ENCODE measurements at places on chromosomes 2 and 18.

- no peak for DNase-seq
Observed at GRCh38 chr2:237254369-237254861, 159.5 kb downstream of the COL6A3 start.

GRCh38 chr2:48566592-48567310, 36.8 kb downstream of the STON1 start:
- DNase-seq = peak; percentile 13

DNA sequence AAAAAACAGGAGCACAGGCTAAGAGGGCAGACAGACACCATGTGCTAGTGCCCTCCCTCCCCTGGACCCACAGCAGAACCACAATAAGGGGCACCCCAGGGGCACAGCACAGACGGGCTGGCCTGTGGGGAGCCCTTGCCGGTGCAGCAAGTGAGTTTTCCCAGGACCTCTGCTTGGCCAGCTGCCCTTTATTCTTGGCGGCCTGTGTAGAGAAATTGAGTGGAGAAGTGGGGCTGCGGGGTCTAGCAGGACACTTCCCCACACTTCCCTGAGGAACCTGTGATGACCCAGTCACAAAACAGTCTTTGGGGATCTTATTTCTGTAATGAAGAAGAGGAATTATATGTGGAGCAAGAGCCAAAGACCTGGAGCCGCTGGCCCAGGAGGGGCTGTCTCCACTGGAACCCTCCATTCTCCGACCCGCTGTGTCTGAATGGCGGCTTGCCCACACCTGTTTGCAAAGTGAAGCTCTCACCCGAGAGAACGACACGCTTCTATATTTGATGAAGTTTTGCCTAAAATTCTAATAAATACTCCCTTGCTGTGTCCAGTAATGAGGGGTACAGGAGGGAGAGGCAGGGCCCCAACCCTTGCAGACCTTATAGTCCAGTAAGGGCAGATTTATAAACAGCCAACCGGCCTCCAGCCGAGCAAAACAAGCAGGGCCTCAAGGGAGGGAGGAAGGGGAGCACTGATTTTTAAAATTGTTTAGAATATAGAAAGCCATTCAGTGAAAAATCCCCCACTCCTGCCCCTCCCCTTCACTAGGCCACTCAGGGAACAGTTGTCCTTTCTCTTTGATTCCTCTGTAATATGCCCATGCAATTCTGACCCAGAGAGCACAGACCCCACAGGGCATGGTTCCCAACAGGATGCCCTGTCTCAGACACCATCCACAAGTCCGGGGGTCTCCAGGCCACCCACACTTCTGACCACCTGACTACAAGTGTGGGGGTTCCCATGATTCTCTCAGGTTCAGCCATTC, 44.7 kb upstream of the SNED1 start:
- DNase-seq = no peak

GRCh38 chr2:42840760-42841159, 48.4 kb upstream of the HAAO start:
- no peak for DNase-seq

- DNase-seq = no peak
Observed at GRCh38 chr2:144503242-144503641, 16.7 kb downstream of the ZEB2 start.

DNA sequence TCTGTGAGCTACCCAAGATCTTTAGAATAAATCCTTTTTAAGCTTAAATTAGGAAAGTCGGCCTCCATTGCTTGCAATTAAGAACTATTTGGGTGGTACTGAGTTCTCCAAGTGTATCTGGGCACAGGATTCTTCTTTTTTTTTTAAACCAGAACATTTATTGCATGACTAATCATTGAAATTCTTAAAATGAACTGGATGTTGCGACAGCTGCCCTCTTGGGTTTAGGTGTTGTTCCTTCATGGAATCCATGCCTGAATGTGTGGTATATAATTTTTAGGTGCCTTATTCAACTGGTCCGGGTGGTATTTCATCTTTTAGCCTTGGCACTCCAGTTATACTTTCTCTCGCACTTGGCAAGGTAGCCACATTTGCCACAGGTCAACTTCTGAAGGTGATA, 14.5 kb upstream of the KCNK3 start:
- no peak for DNase-seq

GRCh38 chr18:78861116-78861515, 118.5 kb upstream of the SALL3 start:
- DNase-seq = no peak

DNA sequence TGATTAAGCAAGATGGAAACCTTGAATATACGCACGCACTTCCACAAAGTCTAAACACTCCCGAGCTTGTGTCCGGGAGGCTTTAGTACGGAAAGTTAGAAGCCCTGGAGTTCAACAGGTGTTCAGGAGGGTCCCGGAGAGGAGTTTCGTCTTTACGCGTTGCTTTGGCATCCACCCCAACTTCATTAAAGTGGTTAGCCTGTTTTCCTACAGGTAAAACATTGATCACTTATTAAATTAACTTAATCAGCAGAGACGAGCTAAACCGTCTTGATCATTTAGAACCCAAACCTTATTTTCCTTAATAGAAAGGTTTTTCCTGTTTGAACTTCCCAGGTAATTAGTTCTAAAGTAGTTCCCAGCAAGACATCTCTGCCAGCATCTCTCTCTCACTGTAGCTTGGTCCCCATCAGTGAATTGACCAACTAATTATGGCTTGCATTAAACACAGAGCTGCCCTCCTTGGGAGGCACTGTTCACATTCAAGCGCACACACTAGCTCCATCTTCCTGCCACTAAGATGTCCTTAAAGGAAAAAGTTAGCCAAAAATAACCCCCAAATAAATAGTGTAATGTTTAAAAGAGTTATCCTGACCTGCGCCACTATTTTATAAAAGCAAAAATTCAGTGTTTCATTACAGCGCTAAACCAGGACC, 1.4 kb downstream of the NPAS2 start:
- DNase-seq = no peak
